Substantia nigra (tissue), 51 donors: ENCODE measurements at places on chromosomes 4 and X.

GRCh38 chrX:112889400-112889799, 48.8 kb upstream of the AMOT start:
- no peak for DNase-seq

DNA sequence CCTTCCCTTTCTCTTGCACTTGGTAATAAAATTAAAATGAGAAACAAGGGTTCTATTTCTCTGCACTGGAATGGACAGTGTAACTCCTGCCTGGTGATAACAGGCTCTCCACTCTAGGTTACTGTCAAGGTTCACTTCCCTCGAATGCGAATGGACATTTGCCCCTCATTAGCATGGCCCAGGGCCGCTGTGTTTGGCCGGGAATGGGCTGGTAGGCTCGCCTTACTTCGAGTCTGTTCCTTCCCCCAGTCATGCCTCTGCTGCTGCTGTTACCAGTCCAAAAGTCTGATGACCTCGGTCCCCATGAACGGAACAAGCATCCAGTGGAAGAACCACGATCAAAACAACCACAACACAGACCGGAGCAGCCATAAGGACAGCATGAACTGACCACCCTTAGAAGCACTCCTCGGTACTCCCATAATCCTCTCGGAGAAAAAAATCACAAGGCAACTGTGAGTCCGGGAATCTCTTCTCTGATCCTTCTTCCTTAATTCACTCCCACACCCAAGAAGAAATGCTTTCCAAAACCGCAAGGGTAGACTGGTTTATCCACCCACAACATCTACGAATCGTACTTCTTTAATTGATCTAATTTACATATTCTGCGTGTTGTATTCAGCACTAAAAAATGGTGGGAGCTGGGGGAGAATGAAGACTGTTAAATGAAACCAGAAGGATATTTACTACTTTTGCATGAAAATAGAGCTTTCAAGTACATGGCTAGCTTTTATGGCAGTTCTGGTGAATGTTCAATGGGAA, 61.5 kb downstream of the EDNRA start:
- no peak for DNase-seq

DNA sequence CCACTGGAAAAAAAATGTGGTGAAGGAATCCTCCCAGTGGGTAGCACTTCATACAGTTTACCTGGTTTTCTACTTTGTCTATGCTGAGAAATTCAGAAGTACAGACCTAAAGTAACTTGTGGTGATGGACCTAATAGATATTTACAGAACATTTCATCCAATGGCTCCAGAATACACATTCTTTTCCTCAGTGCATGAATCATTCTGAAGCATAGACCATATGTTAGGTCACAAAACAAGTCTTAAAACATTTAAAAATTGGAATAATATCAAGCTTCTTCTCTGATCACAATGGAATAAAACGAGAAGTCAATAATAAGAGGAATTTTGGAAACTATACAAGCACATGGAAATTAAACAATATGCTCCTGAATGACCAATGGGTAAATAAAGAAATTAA, 450.1 kb upstream of the INTU start:
- DNase-seq: no peak

GRCh38 chr4:21695141-21695540, 253.4 kb downstream of the KCNIP4 start:
- DNase-seq: no peak

DNA sequence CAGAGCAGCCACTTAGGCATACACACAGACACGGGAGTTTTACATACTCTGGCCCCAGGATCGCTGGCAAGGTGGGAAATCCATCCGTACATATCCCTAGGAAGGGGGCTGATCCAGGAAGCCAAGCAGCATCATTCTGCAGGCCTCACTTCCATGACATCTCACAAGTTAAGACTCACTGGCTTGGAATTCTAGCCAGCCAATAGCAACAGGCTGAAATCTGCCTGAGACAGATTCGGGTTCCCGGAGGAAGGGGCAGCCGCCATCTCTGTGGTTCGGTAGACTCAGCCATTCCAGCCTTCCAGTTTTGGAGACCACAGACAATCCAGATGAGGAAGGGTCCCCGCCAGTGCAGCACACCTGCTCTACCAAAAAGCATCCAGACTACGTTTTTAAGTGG, 31.3 kb downstream of the SOWAHB start:
- DNase-seq: no peak
